ENCODE measurements at places on chromosomes 12 and 14.

DNA sequence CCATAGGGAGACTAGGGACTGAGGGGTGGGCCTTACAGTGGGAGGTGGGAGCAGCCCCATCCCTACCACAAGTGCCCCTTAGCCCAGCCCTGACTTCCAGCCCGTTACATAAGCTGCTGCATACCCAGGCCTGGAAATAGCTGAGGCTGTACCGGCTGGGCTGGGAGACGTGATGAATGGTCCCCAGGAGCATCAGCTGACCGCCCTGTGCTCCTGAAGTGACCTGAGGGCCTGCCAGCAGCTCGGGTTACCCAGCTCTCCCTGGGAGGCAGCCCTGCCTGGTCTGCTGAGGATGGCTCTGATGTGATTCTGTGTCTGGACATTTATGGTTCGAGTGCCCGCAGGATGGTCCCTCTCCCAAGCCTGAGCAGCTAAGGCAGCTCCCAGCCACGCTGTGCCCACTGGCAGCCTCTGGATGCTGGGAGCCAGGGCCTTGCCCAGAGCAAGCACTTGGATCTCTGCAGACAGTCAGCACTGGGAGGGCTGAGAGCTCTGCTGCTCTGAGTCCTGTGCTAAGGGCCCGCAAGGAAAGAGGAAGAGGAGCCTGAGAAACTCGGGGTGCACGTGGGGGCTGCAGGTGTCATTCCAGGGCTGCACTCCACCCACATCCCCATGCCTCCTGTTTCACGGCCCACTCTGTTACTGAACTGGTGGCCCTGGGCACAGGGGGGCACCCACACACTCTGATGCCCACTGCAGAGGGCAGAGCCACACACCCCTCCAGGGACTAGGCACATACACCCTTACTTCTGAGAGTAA, 20.5 kb downstream of the TAMALIN start:
- no peak for DNase-seq

GRCh38 chr14:103247169-103247606, 86.8 kb upstream of the EIF5 start:
- no peak for DNase-seq

DNA sequence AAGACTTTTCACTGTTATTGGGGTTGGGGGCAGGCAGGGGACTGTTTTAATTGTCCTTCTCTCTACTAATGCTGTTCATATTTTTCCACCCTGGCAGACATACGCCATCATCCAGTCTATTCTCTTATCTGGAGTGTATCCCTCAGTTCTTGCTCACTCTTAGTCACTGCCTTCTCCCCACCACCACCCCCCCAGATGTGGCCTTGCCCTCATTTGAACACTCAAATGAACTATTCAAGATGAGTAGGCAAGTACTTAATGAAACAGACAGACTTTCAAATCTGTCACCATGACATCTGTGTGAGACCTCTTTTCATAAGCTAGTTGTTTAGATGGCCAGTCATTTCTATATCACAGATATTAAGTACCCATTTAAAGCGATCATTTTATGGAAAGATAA, 10.1 kb downstream of the NUDT4 start:
- no peak for DNase-seq

DNA sequence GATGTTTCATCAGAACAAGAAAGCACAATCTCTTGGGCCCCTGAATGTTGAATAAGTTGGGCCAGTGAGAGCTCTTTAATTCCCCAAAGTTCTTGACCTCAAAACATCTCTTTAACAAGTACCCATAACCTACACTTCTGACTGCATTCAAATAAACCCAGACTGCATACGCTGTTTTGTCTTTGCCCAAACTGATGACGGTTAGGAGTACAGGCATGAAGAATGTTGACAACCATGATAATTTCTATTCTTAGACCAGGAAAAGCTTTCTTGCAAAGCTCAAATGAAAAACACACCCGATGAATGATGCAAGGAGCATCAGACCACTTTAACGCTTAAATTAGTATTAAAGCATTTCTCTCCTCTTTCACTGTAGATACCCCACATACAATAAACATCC, 11.7 kb upstream of the RAB3IP start:
- no peak for DNase-seq

DNA sequence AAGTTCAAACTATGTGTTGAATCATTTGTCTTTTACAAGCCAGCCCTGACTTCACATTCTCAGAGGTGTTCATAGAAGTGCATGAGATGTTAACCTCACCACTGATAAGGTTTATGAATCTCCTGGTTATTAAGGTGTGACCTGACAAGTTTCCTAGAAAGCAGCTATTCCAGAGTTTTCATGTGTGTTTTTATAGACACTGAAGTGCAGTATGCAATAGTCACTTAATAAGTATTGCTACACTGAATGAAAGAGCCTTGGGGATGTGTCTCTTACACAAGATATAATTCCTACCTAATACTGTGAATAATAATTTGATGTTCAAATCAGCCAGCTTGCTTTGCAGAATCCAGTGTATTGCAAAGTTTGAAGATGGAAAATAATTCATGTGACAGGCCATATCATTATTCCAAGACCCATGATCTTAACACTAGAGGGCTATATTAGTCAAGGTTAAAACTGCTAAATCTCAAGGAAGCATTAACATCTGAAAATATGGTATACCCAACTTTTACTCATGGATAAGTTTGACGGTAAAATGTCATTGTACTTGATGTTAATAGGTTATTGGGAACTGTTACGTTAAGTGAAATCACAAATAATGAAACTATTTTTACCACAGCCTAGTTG, 13.0 kb downstream of the SLC25A3 start:
- no peak for DNase-seq

- DNase-seq = no peak
Observed at GRCh38 chr12:86230516-86231146, 25.6 kb downstream of the MGAT4C start.

- DNase-seq = no peak
Observed at GRCh38 chr14:102362084-102362483, 606 bp downstream of the CINP start.

DNA sequence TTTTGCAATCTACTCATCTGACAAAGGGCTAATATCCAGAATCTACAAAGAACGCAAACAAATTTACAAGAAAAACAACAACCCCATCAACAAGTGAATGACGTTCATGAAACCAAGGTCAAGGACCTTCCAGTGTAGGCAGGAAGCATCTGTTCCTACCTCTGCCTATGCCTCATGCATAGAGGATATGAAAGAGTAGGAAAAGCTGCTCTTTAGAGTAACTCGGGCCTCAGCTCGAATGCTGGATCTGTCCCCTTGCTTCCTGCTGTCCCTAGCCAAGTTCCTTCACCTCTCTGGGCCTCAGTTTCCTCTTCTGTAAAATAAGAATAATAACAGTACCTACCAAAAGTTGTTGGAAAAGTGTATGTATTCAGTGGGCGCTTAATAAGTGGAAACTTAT, 65.0 kb downstream of the FOXN4 start:
- DNase-seq = no peak

GRCh38 chr12:16048511-16048910, 137.4 kb downstream of the DERA start:
- no peak for DNase-seq

DNA sequence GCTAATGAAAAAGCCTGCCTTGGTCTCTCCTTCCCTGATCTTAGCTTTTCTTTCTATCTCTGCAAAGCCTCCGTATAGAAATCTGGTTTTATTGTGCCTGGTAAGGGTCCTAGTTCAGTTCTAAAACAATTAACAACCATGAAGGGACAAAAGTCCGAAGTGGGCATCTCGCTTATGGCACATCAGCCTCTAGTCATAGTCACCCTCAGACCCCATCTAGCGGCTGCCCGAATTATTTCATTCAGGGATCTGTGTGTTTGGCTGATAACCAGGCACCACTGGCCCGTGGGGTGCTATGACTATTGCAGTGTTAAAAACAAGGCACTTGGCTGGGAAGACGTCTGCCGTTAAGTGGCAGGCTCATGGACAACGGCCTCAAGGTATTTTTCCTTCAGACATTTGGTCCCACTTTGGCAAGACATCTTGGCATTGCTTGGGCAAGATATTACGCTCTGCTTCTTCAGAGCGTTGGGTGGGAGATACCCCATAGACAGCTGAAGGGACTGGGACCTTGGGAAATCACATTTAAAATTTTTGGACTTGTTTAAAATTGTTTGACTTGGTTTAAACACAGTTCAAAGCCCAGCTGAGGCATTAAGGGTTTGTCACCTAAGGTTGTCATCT, 87.1 kb downstream of the SINHCAF start:
- no peak for DNase-seq

DNA sequence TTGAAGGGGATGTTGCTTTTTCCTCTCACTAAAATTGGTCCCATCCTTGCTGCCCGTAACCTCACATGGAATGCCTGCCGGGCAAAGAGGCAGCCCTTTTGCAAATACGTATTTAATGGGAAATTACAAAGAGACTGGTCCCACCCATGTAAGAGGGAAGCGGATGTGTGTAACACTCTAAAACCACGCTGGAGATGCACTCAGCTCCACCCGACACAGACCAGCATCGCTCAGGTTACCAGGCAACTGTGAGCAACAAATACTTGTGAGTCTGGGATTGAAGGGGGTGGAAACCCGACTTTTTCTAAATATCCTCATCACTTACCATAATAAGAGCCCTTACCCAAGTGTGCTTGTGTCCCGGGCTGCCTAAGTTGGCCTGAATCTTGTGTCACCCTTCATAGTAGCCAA, 47.7 kb downstream of the ELK3 start:
- DNase-seq = no peak

DNA sequence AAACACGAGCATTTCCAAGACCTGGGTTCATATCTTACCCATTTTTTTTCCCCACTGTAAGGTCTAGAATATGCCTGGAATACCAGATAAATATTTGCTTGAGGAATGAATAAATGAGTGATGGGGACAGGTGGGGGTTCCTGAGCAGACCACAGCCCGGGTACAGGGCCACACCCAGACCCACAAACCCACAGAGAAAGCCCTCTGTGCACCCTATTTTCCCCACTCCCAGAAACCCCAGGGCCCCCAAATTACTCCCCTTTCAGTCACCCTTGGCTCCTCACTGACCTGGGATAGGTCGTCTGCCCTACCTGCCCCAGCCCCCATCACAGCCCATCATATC, 66.5 kb upstream of the DDX11 start:
- DNase-seq = no peak

DNA sequence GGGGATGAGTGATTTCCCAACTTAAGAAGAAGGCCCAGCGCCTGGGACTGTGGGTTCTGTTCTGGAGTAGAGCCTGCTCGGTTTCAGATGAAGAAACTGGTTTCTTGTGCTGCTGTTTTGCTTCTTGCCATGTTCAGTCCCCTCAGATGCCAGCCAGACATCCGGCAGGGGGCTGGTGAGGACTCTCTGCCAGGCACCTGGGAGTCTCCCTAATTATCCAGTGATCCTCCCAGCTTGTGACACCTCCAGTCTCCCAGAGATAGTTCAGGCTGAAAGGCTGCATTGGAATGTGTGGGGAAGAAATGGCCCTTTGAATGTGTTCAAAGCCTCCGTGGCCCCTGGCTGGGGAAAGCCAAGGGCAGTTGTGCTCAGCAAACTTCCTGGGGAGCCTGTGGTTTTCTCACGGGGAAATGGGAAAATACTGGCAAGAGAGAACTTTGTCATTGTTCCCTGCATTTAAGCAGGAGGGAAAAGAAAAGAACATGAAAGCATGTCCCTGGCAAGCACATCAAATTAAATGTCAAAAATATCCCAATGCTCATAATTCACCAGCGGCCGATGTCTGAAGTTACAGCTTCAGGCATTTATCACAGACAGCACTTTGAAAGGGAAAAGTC, 8.5 kb upstream of the SERPINA12 start:
- DNase-seq = no peak

DNA sequence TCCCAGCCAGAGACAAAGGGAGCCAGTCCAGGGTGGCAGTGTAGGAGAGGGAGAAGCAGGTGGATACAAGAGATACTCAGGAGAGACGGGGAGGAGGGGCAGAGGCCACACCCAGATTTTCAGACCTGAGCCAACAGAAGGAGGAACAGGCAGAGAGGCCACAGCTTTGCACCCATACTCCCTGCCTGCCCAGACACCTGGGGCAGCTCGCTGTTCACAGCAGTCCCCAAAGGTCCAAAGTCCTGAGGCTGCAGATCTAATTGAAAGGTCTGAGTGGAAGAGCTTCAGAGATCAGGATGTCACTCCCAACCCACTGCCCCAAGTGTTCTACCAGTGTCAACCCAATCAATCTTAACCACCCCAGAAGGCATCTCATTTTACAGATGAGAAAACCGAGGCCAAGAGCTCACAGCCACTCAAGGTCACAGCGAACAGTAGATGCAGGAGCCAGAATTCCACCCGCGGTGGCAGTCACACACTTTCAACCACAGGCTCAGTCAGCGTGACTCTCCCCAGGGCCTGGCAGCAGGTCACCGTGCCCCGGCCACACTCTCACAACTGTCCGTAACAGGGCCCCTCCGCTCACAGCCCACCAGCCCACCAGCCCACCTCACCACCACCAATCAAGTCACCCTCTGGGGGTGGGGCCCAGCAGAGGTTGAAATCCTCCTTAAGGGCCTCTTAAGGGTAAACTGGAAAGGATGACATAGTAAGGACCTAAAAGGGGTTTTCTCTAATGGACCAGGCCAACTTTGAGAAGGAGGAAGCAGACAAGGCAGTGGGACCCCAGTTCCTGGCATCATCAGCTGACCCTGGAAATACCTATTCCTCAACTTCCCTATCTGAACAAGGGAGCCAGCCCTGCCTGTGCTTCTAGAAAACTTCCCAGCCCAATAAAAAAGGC, 33.3 kb downstream of the ACTN1 start:
- no peak for DNase-seq

DNA sequence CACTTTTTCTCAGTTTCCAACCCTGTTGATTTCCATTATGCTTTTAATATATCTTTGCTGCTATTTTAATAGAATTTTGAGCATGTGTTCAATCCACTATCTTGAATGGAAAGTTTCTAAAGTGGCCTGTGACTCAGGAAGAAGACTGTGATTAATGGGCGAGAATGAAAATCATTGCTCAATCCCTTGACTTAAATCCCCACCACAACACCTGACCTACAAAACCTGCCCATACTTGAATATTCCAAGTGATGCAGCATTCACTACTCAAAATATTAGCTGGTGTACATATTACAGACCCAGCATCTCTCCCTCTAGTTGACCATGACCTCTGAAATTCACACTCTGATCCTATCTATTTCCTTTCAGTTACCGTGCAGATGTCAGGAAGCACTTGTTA, 1.3 kb upstream of the OAS3 start:
- no peak for DNase-seq

GRCh38 chr14:104342435-104343293, 204.3 kb downstream of the KIF26A start:
- no peak for DNase-seq

DNA sequence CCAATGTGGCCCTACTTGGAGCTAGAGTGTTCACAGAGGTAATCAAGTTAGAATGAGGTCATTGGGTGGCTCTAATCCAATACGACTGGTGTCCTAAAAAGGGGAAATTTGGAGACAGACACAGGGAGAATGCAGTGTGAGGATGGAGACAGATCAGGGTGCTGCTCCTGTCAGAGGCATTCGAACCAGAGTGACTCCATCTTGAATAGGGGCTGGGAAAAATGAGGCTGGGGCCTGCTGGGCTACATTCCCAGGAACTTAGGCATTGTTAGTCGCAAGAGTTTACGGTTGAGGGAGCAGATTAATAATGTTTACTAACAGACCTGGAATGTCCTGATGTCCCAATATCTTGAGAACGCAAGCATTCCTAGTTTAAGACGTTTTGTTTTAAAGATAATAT, 20.2 kb downstream of the TNFAIP2 start:
- DNase-seq = no peak

- DNase-seq = no peak
Observed at GRCh38 chr14:74685056-74685455, 27.8 kb downstream of the AREL1 start.

- no peak for DNase-seq
Observed at GRCh38 chr12:14896521-14897169, 11.0 kb upstream of the MGP start.

- no peak for DNase-seq
Observed at GRCh38 chr12:18629916-18630315, 107.9 kb downstream of the PLCZ1 start.

GRCh38 chr14:58919217-58919616, 269.2 kb upstream of the DAAM1 start:
- no peak for DNase-seq
